ENCODE measurements at places on chromosomes 6 and 20. TPM values are rescaled to one million over a fixed set of nuclear protein-coding genes. Genes with fewer than 3 reads are reported as not detected.

Gene NRN1
- total RNA-seq = not detected

GRCh38 chr6:13472976-13473767, 14.2 kb downstream of the GFOD1 start:
- no peak for DNase-seq

Gene RUNX2
- total RNA-seq = 0.66 TPM

DNA sequence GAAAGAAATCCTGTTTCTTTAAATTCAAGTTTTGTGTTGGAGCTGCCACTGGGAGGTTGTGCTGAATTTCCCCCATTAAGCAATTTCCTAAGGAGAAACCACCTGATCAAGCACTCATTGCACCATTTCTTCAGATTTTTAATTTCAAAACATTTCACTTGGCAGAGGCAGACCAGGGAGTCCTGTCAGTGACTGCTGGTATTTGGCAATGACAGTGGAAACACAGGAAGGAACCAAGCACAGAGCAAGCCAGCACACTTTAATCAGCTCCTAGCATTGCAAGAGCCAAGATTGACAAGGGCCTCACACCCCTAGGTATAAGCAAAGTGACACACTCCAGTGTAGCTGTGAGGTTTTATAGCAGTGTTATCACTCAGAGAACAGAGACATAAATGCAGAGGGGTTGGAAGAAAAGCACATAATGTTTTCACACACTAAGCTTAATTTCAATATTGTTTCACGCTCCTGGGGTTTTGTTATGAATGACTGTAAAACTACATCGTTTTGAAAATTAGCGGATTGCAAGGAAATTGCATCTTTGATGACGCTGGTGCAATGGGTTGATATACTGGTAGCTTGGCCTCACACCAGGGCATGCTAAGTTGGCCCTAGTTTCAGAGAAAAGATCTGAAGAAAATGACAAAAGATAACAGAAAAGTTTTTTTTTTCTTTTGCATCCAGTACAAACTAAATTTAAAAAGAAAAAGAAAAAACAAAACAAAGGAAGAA, 768.4 kb downstream of the TFAP2A start:
- DNase-seq = no peak

Gene SFTA2
- total RNA-seq = 184 TPM

Gene PTCHD4
- not detected for total RNA-seq

- DNase-seq = no peak
Observed at GRCh38 chr20:50368813-50369224, 141.4 kb upstream of the PTPN1 start.

Gene LST1
- not detected for total RNA-seq

GRCh38 chr6:42564506-42564825, 637 bp downstream of the UBR2 start:
- no peak for DNase-seq

- DNase-seq = no peak
Observed at GRCh38 chr20:41205313-41205712, 68.0 kb downstream of the PLCG1 start.

DNA sequence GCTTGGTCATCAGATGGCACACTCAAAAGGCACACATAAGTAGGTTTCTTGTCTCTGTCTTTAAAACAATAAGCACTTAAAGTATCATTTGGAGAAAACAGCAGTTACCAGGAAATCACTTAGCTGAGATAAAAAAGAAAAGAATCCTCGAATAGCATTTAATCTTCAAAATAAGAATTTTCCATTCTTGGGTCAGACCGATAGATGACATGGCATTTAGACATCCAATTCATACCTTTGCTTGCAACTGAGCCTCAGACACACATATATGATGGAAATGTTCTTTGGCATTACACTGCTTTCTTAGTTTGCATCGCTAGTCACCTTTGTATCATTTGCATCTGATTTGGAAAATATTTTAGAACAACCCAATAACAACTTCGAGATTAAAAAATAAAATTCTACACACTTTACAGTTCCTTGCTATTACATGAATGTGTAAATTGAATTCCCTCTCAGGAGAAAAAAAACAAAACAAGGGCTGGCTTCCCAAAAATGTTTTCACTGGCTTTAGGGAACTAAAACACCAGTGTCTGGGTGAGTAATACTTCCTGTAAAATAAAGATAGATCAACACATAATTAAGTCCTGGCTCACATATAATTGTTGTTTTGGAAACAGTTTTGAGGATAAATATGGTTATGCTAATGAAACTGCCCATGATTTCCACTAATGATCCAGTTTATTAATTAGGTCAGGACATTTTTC, 1.3 kb upstream of the RNF217 start:
- no peak for DNase-seq

GRCh38 chr6:156776840-156777576, at the start of gene ARID1B:
TSS of gene ARID1B (plus strand) at chr6:156777378. CDS start at chr6:156777681, 303 bp downstream.
- peak; percentile 65 for DNase-seq
